Hepatic stellate cell (primary cell): ENCODE measurements at places on chromosomes 5 and 9.

DNA sequence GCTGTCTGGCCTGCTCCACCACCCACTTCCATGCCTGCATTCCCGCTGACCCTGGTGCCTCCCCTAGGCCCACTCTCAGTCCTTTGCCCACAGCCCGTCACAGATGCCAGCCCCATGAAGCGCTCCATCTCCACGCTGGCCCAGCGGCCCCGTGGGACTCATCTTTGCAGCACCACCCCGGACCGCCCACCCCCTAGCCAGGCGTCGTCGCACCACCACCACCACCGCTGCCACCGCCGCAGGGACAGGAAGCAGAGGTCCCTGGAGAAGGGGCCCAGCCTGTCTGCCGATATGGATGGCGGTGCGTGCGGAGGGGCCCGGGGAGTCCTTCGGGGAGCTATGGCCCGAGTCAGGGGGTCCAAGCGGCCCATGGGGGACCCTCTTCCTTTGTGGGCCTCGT lies 242.5 kb downstream of the CACNA1B start:
- DNase-seq: no peak

DNA sequence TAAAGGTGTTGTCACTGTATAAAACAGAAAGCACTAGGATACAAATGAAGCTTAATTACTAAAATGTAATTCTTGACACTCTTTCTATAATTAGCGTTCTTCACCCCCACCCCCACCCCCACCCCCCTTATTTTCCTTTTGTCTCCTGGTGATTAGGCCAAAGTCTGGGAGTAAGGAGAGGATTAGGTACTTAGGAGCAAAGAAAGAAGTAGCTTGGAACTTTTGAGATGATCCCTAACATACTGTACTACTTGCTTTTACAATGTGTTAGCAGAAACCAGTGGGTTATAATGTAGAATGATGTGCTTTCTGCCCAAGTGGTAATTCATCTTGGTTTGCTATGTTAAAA lies 43.8 kb downstream of the NDFIP1 start:
- no peak for DNase-seq

GRCh38 chr5:157892974-157893373 lies 34.0 kb upstream of the CLINT1 start:
- no peak for DNase-seq

GRCh38 chr5:40397091-40397490 lies 282.6 kb upstream of the PTGER4 start:
- DNase-seq: no peak

DNA sequence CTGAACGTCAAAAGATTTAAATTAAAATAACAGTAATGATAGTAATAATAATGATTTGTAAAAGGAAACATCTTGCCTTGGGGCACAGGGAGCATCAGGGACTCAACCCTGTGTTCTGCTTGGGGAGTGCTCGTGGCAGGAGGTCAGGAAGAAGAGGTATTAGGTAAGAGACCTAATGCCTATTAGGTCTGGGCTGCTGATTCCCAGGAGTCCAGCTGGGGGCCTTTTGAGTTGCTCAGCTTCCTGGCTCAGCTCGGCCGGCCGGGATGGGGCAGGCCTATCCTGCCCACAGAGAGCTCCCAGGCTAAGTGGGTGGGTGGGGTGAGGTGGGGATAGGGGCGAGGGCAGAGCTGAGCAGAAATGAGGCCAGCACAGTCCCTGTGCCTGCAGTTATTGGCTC lies 17.5 kb downstream of the LMX1B start:
- no peak for DNase-seq

- DNase-seq: no peak
Measured at GRCh38 chr5:149940077-149940574, 4.5 kb downstream of the PDE6A start.

DNA sequence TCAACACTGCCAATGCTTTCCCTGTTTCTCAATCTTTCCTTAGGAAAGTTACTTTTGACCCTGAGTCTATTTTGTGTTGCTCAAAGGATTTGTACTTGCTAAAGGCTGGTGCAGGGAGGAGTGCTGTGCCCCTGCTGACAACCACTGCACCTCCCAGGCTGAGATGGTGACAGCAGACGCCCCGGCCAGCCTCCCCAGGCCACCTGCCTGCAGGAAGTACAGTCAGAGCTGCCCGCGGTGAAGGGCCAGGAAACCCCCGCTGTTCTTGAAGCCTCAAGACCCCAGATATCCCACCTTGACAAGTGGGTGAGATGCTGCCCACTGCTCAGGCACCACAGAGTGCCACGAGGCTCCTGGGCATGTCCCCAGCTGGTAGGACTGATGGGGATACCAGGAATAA lies 44.2 kb upstream of the CKMT2 start:
- DNase-seq: no peak

- no peak for DNase-seq
Measured at GRCh38 chr9:95406121-95406520, 88.6 kb upstream of the FANCC start.

GRCh38 chr5:95272316-95272929 lies 12.5 kb downstream of the MCTP1 start:
- no peak for DNase-seq

DNA sequence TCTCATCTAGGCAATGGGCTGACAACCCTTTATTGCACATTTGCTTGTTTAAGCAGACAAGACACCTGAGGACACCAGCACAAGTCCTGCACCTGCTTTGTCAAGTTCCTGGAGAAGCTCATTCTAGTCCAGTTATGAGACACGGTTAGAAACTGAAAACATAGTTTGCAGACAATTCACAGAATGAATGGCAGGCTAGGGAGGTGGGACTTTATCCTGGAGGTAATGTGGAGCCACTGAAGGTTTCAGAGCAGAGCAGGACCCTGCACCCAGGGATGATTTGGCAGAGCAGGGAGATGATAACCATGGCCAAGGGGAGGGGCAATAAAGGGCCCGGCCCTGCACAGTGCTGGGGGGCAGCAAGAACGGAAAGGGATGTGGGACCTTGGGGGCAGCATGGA lies 50.7 kb upstream of the SLC25A51 start:
- DNase-seq: no peak

GRCh38 chr5:173663352-173664153 lies 47.1 kb upstream of the BOD1 start:
- no peak for DNase-seq

DNA sequence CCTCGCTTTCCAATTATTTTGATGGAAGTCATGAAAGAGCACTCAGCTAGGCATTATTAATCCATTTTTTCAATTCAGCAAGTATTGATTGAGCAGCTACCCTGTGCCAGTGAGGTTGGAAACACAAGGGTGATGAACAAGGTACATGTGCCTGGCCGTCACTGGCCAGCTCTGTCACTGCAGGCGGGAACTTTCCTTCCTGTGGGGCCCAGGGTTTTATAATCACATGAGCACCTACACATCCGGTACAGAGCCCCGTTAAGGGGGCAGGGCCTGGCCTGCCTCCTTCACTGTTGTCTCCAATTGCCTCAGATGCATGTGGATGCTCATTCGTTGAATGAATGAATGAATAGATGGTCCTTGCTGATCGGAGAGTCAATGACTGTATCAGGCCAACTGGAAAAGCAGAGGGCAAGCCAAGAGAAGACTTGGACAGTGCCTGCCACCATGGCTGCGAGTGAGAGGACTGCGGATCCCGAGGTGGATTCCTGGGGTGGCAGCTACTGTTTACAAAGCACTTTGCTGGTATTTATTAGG lies 55.9 kb upstream of the KCNMB1 start:
- no peak for DNase-seq

DNA sequence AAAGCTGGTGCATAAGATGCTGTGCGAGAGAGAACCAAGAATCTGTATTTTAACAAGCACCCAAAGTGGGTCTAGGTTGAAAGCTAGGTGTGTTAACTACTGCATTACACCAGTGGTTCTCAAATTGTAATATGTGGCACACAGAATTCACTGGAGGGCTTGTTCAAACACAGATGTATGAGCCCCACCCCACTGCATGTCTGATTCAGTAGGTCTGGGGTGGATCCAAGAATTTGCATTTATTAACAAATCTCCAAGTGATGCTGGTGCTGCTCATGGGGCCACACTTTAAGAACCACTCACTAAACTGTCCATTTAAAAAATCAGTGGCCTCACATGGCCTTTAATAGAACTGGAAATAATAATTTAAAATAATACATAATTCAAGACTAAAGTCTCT lies 40.4 kb downstream of the LPAR1 start:
- DNase-seq: no peak

DNA sequence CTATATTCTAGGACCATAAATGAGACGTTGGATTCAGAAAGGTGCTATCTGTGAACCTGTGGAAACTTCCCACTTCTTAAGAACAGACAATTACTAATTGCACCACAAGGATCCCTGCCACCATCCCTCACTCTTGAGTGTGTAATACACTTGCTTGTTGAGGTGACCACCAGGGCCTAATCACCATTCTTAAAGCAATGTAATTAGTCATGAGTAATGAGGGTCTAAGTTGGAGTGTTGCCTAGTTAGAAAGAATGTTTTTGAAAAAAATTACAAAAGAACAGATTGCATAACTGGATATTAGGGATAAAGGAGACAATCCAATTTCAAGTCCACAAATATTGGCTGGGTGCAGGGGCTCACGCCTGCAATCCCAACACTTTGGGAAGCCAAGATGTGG lies 56.9 kb upstream of the TRIO start:
- no peak for DNase-seq

GRCh38 chr5:41194339-41194738 lies 19.0 kb downstream of the C6 start:
- DNase-seq: no peak

- DNase-seq: no peak
Measured at GRCh38 chr5:86688406-86688805, 70.7 kb downstream of the COX7C start.
